ENCODE measurements at places on chromosomes 13 and 19.

- DNase-seq: no peak
These were observed 3.5 kb upstream of the SPACA4 start for GRCh38 chr19:48603001-48603400.

GRCh38 chr13:94612050-94612449, 10.4 kb downstream of the GPR180 start:
- no peak for DNase-seq

DNA sequence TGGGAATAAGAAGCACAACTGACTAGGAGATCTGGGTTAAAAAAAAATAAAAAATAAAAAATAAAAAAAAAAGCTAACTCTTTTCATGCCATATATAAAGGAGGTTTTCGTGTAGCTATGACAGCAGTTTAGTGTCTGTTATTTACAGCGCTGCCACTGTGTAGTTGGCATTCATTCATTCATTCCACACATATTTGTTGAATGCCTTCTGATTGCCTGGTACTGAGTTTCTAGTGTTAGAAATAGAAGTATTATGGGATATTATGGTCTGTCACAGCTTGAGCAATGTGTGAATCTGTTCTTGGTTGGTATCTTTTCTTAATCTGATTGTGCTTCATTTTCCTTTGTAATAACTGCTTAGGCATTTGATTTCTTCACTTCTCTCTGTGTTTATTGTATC, 237.4 kb downstream of the NBEA start:
- DNase-seq: no peak

DNA sequence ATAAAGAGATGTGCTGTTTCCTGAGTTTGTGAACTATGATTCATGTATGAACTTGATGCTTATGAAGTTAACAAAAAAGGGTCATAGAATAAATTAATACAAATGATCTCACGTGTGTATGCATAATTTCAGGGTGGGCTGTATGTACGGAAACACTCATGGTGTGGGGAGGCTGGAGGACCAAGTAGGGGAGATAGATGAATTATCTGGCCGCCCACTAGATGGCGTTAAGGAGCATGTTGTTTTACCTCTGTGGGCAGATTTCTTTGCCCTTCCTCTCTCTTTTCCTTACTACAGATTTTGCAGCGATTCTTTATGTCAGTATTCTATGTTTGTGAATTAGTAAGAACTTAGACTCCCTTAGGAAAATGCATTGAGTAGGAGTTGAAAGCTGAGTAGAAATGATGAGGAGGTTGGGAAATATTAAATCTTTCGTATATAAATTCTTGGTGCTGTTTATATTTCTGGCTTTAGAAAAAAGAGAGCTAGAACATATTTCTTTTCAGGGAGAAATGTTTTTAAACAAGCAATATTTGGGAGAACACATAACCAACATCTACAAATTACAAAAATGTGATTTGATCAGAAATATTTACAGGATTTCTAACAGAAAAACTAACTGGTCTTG, 47.4 kb upstream of the TMTC4 start:
- DNase-seq: peak; percentile 69

- DNase-seq: no peak
These were observed 2.8 kb downstream of the ATP4A start for GRCh38 chr19:35560677-35561076.

GRCh38 chr19:46508206-46508605, 12.5 kb upstream of the PNMA8B start:
- no peak for DNase-seq

- DNase-seq: no peak
These were observed 74.8 kb downstream of the SLC7A1 start for GRCh38 chr13:29520671-29521070.

- DNase-seq: no peak
These were observed 166.1 kb downstream of the SLC7A1 start for GRCh38 chr13:29429286-29429900.

- no peak for DNase-seq
These were observed 21.4 kb downstream of the TEX29 start for GRCh38 chr13:111341886-111342285.

DNA sequence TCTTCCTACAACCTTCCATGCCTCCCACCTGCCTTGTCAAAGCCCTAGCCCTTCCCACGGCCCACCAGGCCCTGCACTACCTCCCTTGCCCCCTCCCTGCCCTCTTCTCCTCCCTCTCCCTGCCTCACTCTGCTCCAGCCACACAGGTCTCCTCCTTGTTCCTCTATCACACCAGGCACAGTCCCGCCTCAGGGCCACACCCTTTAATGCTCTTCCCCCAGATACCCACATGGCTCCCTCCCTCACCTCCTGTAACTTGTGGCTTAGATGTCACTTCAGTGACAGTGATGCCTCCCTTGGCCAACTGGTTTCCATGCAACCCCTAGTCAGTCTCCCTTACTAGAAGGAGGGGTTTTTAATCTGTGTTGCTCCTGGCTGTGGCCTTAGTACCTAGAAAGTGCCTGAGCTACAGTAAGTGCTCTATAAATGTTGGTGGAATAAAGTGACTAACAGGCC, 1.3 kb downstream of the SIRT6 start:
- no peak for DNase-seq

- DNase-seq: no peak
These were observed 247.3 kb downstream of the KCTD12 start for GRCh38 chr13:76638882-76639281.

- DNase-seq: no peak
These were observed 3.5 kb downstream of the MYO9B start for GRCh38 chr19:17078920-17079709.

DNA sequence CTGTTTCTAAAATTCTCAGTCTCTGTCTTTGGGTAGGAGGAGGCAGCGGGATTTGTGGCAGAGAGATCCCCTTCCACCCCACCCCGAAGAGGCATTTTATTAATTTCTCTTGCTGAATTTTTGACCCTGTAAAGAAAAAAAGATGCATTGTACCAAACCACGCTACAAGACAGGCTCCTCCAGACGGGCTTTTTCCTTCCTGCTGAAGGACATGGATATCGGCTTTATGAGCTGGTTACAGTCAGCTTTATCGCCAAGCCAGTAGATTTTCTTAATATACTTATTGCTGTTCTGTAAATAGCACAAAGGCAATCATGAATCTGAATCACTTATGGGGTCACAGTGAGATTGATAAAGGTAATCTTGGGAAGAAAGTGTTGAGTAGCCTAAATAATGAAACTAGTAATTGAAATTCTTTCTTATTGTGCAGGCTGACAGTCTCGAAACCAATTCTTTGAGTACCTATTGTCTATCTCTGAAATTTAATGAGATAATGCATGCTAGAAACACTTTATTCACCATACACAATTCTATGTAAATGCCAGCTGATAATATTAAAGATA, 24.5 kb downstream of the MBNL2 start:
- no peak for DNase-seq

DNA sequence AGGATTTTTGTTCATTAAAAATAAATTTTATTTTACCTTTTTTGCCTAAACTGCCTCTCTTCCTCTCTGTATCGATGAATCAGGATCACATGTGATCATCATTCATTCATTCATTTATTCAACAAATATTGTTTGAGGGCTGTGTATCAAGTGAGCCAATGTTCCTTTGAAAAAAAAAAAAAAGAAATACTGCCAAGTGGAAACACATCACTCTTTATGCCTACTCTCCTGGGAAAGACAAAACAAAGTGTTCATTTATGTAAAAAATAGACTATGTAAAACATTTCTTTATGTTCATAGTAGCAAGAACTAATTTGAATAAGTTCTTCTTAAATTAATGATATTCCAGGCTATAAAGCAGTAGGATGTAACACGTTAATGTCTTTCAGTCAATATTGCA, 233.1 kb downstream of the POSTN start:
- DNase-seq: no peak

DNA sequence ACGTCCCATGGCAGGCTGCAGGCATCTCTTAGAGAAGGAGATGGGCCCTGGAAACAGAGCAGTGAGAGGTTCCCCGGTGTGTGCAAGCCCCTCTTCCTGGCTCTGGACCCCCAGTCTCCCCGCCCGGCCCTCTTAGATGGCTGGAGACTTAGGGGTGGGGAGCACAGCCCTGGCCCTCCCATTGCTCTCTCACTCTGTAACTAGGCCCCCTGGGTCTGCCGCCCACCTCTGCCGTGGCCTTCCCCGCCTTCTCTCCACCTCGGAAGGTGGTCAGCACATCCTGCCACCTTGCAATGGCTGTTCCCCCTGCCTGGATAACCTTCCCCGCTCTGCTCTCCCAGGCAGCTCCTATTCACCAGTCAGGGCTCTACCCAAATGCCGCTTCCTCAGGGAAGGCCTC, 21.8 kb upstream of the C2CD4C start:
- DNase-seq: no peak

DNA sequence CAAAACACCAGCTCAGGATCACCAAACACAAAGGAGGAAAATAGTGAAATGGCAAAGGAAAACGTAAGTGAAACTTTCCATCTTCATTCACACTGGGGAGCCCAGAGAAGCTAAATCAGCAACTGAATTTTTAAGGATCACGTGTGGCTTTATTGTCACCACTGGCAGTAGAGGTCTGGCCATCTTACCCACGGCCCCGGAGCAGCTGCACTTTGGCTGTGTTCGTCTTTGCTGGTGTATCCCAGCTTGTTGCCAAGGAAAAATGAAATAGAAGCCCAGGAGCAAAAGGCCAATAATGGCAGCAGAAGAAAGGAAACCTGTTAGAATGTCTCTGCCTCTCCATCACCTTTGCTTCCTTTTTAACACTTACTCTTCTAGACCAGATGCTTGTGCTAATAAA, 274.7 kb downstream of the FOXO1 start:
- DNase-seq: no peak

- no peak for DNase-seq
These were observed 17.1 kb downstream of the GAS6 start for GRCh38 chr13:113846636-113847318.

GRCh38 chr19:35848919-35849505, 3.3 kb downstream of the NPHS1 start:
- no peak for DNase-seq

- DNase-seq: no peak
These were observed 301.6 kb downstream of the SLITRK6 start for GRCh38 chr13:85497652-85498051.

- DNase-seq: no peak
These were observed 17.6 kb downstream of the ELL start for GRCh38 chr19:18503971-18504885.

- DNase-seq: no peak
These were observed 223.2 kb upstream of the PCDH17 start for GRCh38 chr13:57408312-57408711.

- no peak for DNase-seq
These were observed 120.5 kb downstream of the SLC7A1 start for GRCh38 chr13:29474991-29475390.

- no peak for DNase-seq
These were observed 270.4 kb downstream of the ENOX1 start for GRCh38 chr13:43516401-43516833.
